Activated CD4-positive, alpha-beta T cell treated with anti-CD3 and anti-CD28 coated beads, Interleukin-2, amount 10 ng/mL, durations not matched to agents 24 days and 14 days (primary cell): ENCODE measurements at places on chromosomes 7 and 10. TPM values are rescaled to one million over a fixed set of nuclear protein-coding genes. Genes with fewer than 3 reads are reported as not detected.

The HOGA1 gene
- total RNA-seq: not detected in 2 replicates

The AKR1C8 gene
- total RNA-seq: not detected in 2 replicates

The ZP3 gene
- 7.4 and 7.5 TPM in 2 replicates for total RNA-seq

- H3K4me3 ChIP-seq: no peak overlapping the region
- no peaks in the 10 kb centered on the region for H3K36me3 ChIP-seq
- no peak overlapping the region for H3K27ac ChIP-seq
Measured at GRCh38 chr10:131695496-131696165, 205.2 kb upstream of the PPP2R2D start.

- no peaks in the 10 kb centered on the region for H3K27me3 ChIP-seq
- no peak overlapping the region for H3K4me3 ChIP-seq
- peaks cover 35% of the 10 kb centered on the region for H3K36me3 ChIP-seq
- H3K4me1 ChIP-seq: peaks cover 2% of the 10 kb centered on the region
Measured at GRCh38 chr7:39700932-39701331, 77.6 kb downstream of the RALA start.

- no peak overlapping the region for H3K4me3 ChIP-seq
- DNase-seq: no peak
- no peaks in the 10 kb centered on the region for H3K36me3 ChIP-seq
- H3K4me1 ChIP-seq: no peaks in the 10 kb centered on the region
- H3K27ac ChIP-seq: no peak overlapping the region
- no peaks in the 10 kb centered on the region for H3K27me3 ChIP-seq
Measured at GRCh38 chr10:28993861-28994260, 295.0 kb upstream of the LYZL1 start.

GRCh38 chr7:111477462-111478225 lies 84.6 kb downstream of the IMMP2L start:
- H3K27me3 ChIP-seq: no peaks in the 10 kb centered on the region
- DNase-seq: no peak
- no peaks in the 10 kb centered on the region for H3K4me1 ChIP-seq

DNA sequence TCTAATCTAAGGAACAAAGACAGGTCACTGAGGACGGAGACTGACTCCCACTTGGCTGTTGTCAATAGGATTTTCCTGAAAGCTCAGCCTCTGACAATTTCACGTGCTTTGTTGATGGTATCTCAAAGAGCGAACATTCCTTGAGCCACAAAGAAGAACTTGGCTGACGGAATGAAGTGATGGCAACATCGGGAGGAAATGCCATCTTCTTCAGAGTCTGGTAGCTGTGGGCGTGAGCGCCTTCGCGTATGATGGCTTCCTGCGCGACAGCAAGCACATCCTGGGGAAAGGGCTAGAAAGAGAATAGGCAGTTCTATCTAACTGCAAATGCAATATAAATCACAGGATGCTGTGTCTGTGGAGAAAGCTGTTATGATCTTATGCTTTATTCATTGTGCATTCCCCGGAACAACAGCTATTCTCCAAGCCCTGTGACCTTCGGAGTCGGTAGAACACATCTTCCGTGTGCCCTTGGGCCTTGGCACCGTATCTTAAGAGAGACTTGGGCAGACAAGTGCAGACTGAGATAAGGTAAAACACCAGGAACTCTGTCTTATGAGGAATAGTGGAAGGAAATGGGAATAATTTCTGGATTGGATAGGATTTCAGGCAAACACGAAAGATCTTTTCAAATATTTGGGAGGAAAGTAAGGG lies 19.6 kb upstream of the GTPBP4 start:
- peaks cover 6% of the 10 kb centered on the region for H3K4me1 ChIP-seq
- peaks cover 29% of the 10 kb centered on the region for H3K27me3 ChIP-seq
- no peak for DNase-seq

GRCh38 chr10:77149001-77149400 lies 488.6 kb downstream of the KCNMA1 start:
- DNase-seq: no peak
- no peak overlapping the region for H3K4me3 ChIP-seq
- H3K27me3 ChIP-seq: no peaks in the 10 kb centered on the region
- no peaks in the 10 kb centered on the region for H3K36me3 ChIP-seq

GRCh38 chr7:91942312-91942711 lies 1.6 kb downstream of the AKAP9 start:
- peaks cover 28% of the 10 kb centered on the region for H3K4me1 ChIP-seq
- no peak overlapping the region for H3K27ac ChIP-seq
- peaks cover 7% of the 10 kb centered on the region for H3K36me3 ChIP-seq
- peaks cover 3% of the 10 kb centered on the region for H3K27me3 ChIP-seq
- DNase-seq: no peak
- peak overlapping the region; percentile 89 for H3K4me3 ChIP-seq

GRCh38 chr7:120273476-120273975 lies 551 bp downstream of the KCND2 start:
- DNase-seq: peak; percentile 66
- H3K4me1 ChIP-seq: peaks cover 7% of the 10 kb centered on the region
- H3K36me3 ChIP-seq: no peaks in the 10 kb centered on the region
- H3K4me3 ChIP-seq: peak overlapping the region; percentile 85

GRCh38 chr10:71396711-71397295 lies at the start of gene CDH23:
CDH23 (plus strand) TSS chr10:71396920; CDS start chr10:71439832, 42,912 bp downstream.
- H3K4me3 ChIP-seq: peak within 1 kb of the TSS; percentile 55
- H3K27ac ChIP-seq: no peak within 1 kb of the TSS
- peaks cover 2% of the 10 kb centered on the region for H3K4me1 ChIP-seq
- peaks cover 64% of the 10 kb centered on the region for H3K27me3 ChIP-seq

GRCh38 chr10:126597211-126597610 lies 73.3 kb downstream of the C10orf90 start:
- H3K27me3 ChIP-seq: no peaks in the 10 kb centered on the region
- H3K36me3 ChIP-seq: no peaks in the 10 kb centered on the region
- H3K4me3 ChIP-seq: no peak overlapping the region
- H3K4me1 ChIP-seq: no peaks in the 10 kb centered on the region
- no peak for DNase-seq

DNA sequence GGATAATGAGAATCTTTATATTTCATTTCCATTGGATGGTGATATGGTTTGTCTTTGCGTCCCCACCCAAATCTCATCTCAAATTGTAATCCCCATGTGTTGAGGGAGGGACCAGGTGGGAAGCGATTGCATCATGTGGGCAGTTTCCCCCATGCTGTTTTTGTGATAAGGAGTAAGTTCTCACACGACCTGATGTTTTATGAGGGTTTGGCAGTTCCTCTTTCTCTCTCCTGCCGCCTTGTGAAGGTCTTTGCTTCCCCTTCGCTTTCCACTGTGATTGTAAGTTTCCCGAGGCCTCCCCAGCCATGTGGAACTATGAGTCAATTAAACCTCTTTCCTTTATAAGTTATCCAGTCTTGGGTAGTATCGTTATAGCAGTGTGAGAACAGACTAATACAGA lies 59.4 kb downstream of the MTPN start:
- DNase-seq: no peak
- no peaks in the 10 kb centered on the region for H3K4me1 ChIP-seq
- H3K27me3 ChIP-seq: no peaks in the 10 kb centered on the region
- H3K36me3 ChIP-seq: peaks cover 3% of the 10 kb centered on the region
- H3K4me3 ChIP-seq: no peak overlapping the region

DNA sequence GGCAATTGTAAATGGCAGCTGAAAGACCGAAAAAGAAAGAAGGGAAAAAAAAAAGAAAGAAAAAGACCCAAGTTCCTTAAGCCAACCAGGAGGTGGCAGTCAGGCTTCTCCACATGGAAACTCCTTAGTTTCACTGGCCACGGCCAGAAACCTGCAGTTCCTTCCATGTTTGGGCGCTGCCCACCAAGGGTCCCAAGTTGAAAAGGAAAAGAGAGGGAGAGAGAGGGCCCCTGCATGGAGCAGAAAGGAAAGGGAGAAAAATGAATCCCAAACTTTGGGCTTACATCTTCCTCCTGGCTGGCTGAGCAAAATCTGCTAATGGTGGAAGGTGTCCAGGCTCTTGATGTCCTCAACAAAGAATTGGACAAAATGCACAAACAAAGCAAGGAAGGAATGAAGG lies 31.8 kb upstream of the ABCA13 start:
- H3K4me1 ChIP-seq: peaks cover 10% of the 10 kb centered on the region
- no peak overlapping the region for H3K27ac ChIP-seq
- H3K27me3 ChIP-seq: peaks cover 5% of the 10 kb centered on the region
- H3K4me3 ChIP-seq: peak overlapping the region; percentile 12

- no peaks in the 10 kb centered on the region for H3K27me3 ChIP-seq
- no peak overlapping the region for H3K4me3 ChIP-seq
- H3K27ac ChIP-seq: no peak overlapping the region
- DNase-seq: no peak
- H3K4me1 ChIP-seq: no peaks in the 10 kb centered on the region
Measured at GRCh38 chr10:121690152-121690848, 92.1 kb upstream of the FGFR2 start.

DNA sequence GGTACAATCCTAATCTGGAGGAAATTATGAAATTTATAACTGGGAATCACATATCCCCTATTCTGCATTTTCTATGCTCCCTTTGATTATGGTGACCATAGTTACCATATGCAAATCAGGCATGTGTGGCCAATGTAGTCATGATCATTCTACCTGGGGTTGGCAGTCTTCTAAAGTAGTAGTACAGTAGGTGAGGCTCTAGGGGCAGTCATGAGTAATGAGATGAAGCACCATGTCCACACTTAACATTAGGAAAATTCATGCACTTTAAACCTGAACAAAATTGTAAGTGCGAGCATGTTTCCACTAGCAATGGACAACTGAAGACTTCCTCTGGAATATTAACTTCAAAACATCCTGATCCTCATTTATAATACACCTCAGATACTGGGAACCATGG lies 545.9 kb downstream of the SUGCT start:
- no peak overlapping the region for H3K27ac ChIP-seq
- no peaks in the 10 kb centered on the region for H3K4me1 ChIP-seq
- no peaks in the 10 kb centered on the region for H3K27me3 ChIP-seq
- H3K36me3 ChIP-seq: no peaks in the 10 kb centered on the region
- DNase-seq: no peak

GRCh38 chr7:114530057-114530611 lies 115.5 kb downstream of the FOXP2 start:
- no peaks in the 10 kb centered on the region for H3K27me3 ChIP-seq

DNA sequence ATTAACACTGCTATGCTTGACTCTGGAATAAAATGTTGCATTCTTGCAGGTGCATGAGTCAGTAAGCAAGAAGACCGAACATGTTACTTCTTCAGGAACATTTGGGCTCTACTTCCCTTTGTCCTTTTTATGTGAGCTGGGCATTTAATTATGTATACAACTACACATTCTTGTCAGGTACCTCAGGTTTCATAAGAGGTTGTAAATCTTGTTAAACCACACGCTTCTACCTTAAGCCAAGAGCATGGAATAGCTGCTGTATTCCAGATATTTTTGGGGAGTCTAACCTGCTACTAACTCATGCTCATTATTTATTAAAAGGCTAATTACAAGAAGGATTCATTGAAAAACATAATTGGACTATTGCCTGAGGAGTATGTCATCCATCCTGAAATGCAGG lies 414.2 kb upstream of the KLF6 start:
- no peaks in the 10 kb centered on the region for H3K36me3 ChIP-seq
- peaks cover 6% of the 10 kb centered on the region for H3K4me1 ChIP-seq
